ENCODE measurements at places on chromosomes 5 and 9.

DNA sequence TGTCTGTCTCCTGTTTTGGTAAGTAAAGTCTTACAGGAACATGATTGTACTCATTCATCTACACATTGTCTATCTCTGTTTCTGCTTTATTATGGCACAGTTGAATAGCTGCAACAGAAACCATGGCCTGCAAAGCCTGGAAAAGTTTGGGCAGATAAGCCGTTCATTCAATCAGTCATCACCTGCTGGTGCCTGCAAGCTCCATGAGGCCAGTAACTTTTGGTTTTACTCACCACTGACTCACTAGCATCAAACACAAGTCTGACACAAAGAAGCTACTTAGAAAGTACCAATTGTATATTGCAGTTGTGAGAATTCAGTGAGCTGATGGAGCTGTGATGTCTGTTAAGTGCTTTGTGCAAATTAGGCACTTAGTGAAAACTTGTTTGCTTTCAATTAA, 373.6 kb upstream of the SGCD start:
- no peak for DNase-seq

DNA sequence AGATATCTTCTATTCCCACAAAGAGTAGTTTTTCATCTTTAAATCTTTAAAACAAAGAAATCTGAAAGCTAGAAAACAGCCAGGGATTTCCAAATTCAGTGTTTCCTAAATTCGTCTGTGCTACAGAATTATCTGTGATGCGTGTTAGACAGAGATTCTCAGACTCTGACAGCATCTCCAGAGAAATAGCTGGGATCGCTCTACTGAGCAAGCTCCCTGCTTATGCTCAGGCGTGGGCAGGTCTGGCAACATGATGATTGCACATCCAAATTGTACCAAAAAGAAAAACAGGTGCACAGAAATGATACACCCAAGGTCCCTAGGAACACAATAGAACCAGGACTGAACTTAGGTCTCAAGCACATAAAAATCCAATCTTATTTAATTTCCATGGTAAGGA, 22.8 kb upstream of the CRHBP start:
- DNase-seq: no peak

DNA sequence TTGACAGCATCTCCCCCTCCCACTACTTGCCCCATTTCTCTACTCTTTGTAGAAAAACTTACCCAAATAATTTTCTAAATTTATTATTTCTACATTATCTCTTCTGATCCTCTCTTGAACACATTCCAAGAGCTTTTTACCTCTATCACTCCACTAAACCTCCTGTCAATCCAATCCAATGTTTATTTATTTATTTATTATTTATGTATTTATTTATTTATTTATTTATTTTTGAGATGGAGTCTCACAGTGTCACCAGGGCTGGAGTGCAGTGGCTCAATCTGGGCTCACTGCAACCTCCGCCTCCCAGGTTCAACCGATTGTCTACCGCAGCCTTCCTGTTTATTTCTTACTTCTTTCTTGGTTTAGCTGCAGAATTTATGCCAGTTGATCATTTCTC, 178.5 kb upstream of the GAS1 start:
- no peak for DNase-seq

DNA sequence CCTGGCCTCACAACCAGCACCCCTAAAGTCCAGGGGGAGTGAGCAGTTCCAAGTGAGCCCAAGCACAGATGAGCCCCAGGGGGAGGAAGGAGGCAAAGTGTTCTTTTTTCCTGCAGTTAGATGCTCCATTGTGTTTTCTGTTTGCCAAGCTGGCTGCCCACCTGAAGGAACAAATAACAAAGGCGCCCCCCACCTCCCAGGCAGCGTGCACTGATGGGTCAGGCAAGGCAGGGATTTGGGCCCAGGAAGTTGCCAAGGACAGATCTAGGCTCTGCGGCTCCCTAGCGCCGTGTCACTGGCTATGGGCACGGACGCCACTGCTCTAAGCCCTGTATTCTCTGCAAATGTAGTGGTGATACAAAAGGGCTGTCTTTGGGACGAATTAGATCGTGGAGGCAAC, 21.8 kb downstream of the FGF1 start:
- no peak for DNase-seq

GRCh38 chr5:128212191-128212806, 128.7 kb downstream of the SLC12A2 start:
- DNase-seq: no peak

DNA sequence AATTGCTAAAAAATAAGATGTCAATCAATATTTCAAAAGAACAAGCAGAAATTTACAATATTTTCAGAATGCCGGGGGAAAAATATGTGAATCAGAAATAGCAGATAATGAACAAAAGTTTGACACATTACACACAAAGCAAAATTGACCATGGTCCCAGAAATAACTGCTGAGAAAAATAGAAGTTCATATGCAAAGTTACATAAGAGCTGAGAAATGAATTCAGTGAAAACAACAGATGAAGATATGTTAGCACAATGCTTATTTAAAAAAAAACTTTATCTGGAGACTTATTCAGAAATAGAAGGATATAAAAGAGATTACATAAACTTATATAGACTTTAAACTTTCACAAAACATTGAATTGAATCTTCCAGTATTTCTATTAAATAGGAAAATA, 1483.7 kb upstream of the ACO1 start:
- DNase-seq: no peak

- no peak for DNase-seq
These were observed 67.6 kb downstream of the TRIO start for GRCh38 chr5:14210729-14211128.

DNA sequence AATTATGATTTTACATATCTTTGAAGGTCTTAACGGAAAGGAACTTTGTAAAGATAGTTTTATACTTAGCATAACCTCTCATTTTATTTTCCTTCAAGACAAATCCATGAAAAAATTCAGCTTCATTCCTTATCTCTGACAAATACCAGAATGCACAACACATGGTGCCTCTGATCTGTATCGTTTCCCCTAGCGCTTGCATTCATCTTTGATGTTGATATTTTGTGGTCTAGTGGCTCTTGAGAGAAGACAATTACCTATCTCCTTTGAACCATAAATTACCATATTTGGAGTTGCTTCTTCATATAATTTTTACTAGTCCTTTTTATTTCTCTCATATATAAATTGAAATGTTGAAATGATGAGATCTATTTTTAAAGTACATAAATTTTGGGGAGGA, 551.3 kb downstream of the PDE4D start:
- no peak for DNase-seq

GRCh38 chr9:133113163-133113948, 7.7 kb downstream of the RALGDS start:
- DNase-seq: peak; percentile 91

DNA sequence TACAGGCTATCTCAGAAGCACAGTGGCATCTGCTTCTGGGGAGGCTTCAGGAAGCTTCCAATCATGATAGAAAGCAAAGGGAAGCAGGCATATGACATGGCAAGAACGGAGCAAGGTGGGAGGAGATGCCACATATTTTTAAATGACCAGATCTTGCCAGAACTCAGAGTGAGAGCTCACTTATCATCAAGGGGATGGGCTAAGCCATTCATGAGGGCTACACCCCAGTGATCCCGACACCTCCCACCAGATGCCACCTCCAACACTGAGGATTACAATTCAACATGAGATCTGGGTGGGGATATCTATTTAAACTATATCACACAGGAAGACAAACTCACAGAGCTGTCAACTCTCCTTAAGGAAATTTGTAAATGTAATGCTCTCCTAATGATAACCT, 258.8 kb downstream of the SPOCK1 start:
- DNase-seq: no peak

DNA sequence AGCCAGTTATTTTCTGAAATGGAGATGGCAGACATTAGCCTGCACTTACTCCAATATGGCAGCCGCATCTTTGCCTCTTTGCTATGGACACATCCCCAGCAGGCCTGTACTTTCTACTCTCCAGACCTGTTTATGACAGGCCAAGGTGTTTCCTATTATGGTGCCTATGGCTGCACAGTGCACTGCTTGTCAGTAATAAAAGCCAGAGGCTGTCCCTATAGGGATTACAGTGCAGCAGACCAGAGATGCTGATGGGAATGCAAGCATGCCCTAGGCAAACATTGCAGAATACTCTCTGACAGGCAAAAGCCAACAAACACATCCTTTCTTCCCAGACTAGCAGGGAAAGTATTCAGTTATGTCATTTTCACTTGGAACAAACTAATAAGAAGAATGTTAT, 442.9 kb downstream of the RAB3C start:
- DNase-seq: no peak

DNA sequence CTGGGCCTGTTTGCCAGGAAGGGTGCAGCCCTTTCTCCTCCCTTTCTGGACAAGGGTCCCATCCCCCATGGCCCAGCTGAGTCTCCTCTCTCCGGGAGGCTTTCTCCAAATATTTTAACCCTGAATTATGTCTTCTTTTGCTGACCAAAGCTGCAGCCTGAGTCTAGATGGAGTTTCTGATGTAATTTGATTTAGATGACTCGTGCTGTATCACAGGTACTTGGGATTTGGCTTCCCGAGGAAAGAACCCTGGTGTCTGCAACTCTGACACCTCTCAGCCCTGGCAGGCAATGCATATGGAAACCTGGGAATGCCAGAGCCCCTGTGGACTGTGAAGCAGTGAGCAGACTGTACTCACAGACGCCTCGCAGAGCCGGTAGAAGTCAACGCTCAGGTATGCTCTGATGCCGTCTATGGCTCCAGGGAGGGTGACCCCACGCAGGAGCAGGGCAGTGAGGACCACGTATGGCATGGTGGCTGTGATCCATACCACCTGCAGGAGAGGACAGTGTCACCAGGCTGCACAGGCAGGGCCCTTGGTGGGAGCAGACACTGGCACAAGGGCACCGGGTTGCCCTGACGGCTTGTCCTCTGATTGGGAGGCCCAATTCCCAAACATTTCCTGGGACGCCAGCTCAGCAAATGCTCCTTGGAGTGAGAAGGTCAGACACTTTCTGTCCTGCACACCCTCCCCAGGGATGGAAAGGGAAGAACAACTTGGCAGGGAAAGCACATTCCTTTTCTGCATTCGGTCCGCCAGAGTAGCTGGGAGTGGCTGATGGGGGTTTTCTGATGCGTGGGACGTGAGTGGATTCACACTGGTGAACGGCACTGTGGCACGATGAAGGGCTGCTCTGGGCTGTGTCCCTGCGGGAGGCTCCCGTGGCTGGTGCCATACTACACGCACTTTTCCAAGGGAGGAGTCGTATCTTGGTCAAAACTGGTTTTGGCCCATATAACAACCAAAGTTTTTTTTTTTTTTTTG, 24.7 kb downstream of the SLC6A3 start:
- no peak for DNase-seq

DNA sequence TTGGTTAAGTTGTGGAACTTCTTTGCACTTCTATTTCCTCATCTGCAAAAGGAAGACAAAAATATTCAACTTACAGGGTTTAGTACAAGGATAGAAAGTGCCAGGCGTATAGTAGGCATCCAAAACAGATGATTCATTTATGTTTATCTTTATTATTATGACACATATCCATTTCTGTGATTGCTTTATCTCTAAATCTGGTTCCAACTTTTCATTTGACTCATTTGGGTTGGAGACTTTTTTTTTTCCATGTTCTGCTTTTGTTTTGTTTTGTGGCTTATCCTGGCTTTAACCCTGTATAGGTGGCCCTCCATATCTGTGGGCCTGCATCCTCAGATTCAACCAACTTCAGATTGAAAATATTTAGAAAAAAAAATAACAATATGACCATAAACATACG, 186.7 kb upstream of the SLC24A2 start:
- DNase-seq: no peak

Measured in inflammatory macrophage (primary cell).